Neural progenitor cell (in vitro differentiated cells): ENCODE measurements at places on chromosomes 6 and 20. TPM values are rescaled to one million over a fixed set of nuclear protein-coding genes. Genes with fewer than 3 reads are reported as not detected.
A peak's percentile ranks its signal among the peaks of the same experiment; 100 is the strongest.

The MAP1LC3A gene
- 5.5 and 8.5 TPM in 2 replicates for total RNA-seq

The C6orf15 gene
- not detected in 2 replicates for total RNA-seq

The FABP7 gene
- total RNA-seq, result 37.3 and 58.2 TPM in 2 replicates

The NSFL1C gene
- 30.5 and 43.4 TPM in 2 replicates for total RNA-seq

The MDFI gene
- 29.5 and 87.4 TPM in 2 replicates for total RNA-seq

The DCBLD1 gene
- 6.4 and 7.5 TPM in 2 replicates for total RNA-seq

- peak; percentile 60 for DNase-seq
These were observed 32.6 kb downstream of the CEP85L start for GRCh38 chr6:118618676-118619377.

GRCh38 chr20:40073535-40074111, 615.4 kb downstream of the MAFB start:
- DNase-seq, result peak; percentile 2

DNA sequence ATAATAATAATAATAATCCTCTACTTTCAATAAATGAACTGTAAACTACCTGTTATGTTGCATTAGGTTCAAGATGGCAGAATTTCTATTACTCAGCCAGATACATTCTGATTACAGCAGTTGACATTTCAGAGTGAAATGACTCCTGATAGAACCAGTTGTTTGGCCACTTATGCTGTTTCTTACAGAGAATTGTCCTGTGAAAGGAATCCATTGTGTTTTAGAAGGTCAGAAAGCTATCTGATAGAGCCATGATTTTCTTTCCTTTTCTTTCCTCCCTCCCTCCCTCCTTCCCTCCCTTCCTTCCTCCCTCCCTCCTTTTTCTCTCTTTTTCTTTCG, 16.6 kb downstream of the GJA10 start:
- no peak for DNase-seq

GRCh38 chr6:107202876-107203468, 87.7 kb upstream of the BEND3 start:
- DNase-seq, result no peak

GRCh38 chr6:88050140-88050818, 2.6 kb downstream of the SPACA1 start:
- no peak for DNase-seq

DNA sequence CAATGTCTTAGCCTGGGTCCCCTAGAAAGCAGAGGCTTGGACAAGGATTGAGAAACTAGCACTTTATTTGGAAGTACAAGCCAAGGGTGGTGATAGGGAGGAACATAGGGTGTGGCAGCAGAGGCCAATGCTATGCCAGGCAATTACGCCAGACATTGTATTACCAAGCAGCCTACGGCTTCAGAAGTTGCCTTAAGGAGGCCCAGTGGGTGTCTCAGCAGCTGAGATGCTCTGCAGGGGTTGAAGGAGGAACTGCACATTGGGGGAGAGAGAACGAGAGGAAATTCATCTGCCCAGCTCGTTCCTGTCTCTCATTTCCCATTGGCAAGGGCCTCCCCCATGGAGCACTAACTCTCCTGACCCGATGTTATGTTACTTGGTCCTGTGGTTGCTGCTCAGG, 859 bp downstream of the C20orf202 start:
- no peak for DNase-seq

GRCh38 chr20:37943501-37944455, 40.9 kb downstream of the VSTM2L start:
- DNase-seq, result no peak

- DNase-seq, result no peak
These were observed 2.0 kb downstream of the LRRC1 start for GRCh38 chr6:53796791-53797190.

DNA sequence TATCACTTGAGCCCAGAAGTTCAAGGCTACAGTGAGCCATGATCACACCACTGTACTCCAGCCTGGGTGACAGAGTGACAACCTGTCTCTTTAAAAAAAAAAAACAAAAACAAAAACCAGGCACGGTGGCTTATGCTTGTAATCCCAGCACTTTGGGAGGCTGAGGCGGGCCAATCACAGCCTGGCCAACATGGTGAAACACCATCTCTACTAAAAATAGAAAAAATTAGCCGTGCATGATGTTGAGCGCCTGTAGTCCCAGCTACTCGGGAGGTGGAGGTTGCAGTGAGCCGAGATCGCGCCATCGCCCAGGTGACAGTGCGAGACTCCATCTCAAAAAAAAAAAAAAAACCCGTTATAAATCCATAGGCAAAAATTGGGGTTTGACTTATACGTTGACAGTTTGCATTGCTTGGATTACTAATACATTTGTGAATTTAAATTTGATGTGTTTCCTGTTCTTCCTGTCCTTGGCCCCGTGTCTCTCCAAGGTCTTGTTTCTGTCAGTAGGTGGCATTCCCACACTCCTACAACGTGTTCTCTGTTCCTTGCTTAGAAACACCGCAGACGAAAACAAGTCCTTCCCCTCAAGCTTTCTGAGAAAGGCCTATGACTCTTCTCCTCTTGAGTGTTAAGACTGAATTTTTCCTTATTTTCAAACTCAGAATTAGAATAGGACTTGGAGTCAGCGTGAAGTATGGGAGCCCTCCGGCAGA, 147.0 kb downstream of the DTNBP1 start:
- no peak for DNase-seq

- no peak for DNase-seq
These were observed 50.8 kb upstream of the FAM83D start for GRCh38 chr20:38875175-38875993.

DNA sequence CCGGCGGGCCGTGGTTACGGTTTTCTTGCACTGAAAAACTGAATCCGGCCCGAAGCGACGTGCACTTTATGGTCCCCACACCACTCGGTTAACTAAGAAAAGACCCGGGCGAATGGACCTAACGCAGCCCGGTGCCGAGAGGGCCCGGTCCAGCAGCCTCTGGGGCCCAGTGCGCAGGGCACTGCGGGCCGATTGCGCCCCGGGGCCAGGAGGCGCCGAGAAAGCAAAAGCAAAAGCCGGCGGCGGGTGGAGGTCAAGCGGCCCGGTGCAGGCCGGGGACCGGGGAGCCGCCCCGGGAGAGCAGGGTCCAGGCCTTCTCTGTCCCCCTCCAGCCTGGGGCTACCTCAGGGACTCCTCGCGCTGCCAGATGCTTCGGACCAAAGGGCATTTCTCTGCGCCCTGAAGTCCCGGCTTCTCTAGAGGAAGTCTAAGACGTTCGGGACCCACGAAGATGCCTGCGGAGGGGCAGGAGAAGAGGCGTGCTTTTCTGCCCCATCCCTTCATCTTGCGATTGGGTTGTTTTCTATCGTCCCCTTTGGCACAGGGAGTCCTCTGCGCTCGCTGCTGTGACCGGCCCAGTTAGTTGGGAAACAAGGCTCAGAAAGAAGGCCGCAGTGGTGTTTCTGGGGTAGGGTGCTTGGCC, 4.4 kb downstream of the FOXF2 start:
- DNase-seq, result peak; percentile 52

DNA sequence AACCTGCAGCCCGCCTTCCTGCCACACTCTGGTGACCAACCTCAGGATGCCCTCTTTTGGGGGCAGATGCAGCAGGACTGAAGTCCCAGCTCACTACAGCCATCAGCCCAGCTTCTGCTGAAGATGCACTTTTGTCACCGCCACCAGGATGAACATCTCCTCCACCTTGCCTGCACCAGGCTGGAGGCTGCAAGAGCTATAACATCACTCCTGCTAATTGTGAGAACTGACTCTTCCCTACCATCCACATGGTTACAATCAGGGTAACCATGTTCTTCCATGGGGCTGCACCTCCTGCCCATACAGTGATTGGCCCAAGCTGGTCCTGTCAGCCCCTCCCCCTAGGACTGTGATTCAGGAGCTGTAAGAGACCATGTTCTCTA, 2.0 kb upstream of the ACTL10 start:
- DNase-seq, result no peak
